Renal cortical epithelial cell (primary cell): ENCODE measurements at places on chromosomes 16 and 17. TPM values are rescaled to one million over a fixed set of nuclear protein-coding genes. Genes with fewer than 3 reads are reported as not detected.

Gene IGFALS
- 0.05 TPM in 1 of 2 replicates, not detected in the other for total RNA-seq

Gene NTN3
- total RNA-seq, result 1.2 TPM in 1 of 2 replicates, not detected in the other

Gene KRTAP4-5
- not detected in 2 replicates for total RNA-seq

Gene BRIP1
- total RNA-seq, result 1.5 and 11.3 TPM in 2 replicates

GRCh38 chr16:83530293-83530692, 277.5 kb upstream of the HSBP1 start:
- DNase-seq, result no peak

GRCh38 chr16:63201851-63202250, 1165.6 kb upstream of the CDH8 start:
- DNase-seq, result no peak

DNA sequence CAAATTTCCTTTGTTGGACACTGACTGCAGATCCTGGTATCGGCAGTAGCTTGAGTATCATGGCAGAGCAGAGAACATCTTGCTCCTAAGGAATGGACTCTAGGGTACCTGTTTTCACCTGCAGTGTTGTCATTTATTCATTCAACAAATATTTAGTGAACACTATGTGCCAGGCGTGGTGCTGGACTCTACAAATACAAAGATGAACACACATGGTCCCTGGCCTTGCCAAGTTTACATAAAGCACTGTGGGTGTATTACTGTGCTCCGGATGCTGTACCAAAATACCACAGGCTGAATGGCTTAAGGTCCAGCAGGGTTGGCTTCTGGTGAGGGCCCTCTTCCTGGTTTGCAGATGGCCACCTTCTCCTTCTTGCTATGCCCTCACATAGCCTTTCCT, 14.2 kb upstream of the CCR7 start:
- DNase-seq, result no peak

DNA sequence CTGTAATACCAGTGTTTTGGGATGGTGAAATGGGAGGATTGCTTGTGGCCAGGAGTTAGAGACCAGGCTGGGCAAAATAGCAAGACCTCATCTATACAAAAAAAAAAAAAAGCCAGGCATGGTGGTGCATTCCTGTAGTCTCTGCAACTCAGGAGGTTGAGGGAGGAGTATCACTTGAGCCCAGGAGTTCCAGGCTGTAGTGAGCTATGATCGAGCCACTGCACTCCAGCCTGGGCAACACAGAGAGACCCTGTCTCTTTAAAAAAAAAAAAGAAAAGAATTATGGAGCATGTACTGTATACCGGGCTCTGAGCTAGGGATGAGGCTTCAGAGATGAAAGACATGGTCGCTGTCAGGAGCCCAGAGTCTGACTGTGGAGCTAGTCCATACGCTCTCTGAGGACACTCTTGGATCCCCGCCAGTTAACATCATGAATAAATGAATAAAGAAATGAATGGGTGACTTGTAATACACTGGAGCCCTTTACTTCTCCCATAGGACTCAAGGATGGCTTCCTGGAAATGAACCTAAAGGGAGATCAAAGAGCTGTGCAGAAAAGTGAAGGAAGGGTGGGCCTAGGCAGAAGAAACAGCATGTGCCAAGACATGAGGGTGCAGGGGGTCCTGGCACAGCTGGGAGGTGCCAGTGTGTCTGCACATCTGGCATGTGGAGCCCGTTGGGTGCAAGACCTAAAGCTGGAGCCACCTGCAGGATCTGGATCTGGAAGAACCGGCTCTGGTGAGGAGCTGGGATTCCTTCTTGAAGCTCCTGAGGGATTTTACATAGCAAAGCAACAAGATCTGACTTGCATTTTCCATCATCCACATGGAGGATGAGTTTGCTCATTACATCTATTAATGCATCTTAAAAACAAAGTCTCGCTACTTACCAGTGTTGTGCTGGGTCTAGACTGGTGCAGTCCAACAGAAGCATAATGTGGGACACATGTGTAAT, 120.4 kb downstream of the IRX3 start:
- no peak for DNase-seq

GRCh38 chr17:8038954-8039610, at the start of gene ALOX15B:
TSS of gene ALOX15B (plus strand) at chr17:8039059. CDS start at chr17:8039156, 97 bp downstream.
- no peak for DNase-seq
